ENCODE measurements at places on chromosomes 6 and 20.

GRCh38 chr6:106173124-106173879 is 87.2 kb downstream of the PRDM1 start:
- no peak for DNase-seq

DNA sequence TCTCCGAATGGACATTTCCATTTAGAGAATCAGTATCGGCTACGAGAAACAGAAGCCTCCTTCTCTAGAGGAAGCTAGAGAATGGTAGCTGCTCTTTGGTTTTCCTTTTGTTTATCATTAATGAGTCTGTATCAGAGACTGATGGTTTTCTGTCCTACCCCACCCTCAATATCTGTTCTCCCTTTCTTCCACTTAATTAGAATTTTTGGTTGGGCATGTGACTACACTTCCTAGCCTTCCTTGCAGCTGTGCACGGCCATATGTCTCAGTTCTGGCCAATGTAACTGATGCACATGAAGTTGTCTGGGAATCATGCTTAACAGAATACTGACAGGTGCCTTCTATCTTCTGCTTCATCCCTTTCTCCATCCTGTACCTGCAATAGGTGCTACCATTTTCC is 19.0 kb downstream of the RNF24 start:
- no peak for DNase-seq

GRCh38 chr6:73074175-73074574 is 151.1 kb downstream of the KHDC1L start:
- DNase-seq: no peak

GRCh38 chr20:41422953-41423352 is 56.3 kb upstream of the EMILIN3 start:
- no peak for DNase-seq

- DNase-seq: no peak
Measured at GRCh38 chr6:154345811-154346210, 10.8 kb downstream of the IPCEF1 start.

GRCh38 chr6:125252891-125253290 is 48.9 kb downstream of the HDDC2 start:
- DNase-seq: no peak

- no peak for DNase-seq
Measured at GRCh38 chr6:46059608-46060007, 43.9 kb upstream of the CLIC5 start.

DNA sequence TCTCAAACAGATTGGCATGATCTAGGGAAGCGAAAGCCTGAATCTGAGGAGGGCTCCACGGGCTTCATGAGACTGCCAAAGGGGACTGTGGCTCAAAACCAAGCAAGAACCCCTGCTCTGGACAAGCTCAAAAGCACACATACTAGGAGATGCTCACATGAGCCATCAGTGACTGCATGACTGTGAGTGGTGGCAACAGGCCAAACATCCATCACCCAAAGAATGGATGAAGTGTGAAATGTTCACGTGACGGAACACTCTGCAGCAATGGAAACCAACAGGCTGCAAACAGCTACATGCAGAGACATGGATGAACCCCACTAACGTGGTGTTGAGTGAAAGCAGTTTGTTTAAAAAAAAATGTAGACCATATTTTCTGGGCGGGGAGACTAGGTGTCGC is 136.3 kb downstream of the PREX1 start:
- DNase-seq: no peak

GRCh38 chr20:37801921-37802320 is 101.0 kb upstream of the VSTM2L start:
- no peak for DNase-seq

- no peak for DNase-seq
Measured at GRCh38 chr6:159540883-159541282, 152.2 kb downstream of the SOD2 start.

DNA sequence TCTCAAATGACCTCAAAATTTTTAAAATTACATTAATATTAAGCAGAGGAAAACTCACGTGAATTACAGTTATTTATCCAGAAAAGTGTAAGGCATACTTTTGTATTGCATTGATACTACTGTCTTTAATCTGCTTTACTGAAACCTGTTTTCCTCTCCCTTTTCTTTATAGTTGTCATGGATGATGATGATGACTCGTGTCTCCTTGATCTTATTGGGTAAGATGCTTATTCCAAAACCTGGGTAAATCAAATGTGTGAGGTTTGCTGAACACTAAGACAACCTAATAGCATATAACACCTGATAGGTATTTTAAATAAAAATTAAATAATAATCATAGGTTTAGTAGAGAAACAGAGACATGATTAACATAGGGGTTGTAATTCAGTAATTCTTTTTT is 40.0 kb downstream of the BICRAL start:
- no peak for DNase-seq

DNA sequence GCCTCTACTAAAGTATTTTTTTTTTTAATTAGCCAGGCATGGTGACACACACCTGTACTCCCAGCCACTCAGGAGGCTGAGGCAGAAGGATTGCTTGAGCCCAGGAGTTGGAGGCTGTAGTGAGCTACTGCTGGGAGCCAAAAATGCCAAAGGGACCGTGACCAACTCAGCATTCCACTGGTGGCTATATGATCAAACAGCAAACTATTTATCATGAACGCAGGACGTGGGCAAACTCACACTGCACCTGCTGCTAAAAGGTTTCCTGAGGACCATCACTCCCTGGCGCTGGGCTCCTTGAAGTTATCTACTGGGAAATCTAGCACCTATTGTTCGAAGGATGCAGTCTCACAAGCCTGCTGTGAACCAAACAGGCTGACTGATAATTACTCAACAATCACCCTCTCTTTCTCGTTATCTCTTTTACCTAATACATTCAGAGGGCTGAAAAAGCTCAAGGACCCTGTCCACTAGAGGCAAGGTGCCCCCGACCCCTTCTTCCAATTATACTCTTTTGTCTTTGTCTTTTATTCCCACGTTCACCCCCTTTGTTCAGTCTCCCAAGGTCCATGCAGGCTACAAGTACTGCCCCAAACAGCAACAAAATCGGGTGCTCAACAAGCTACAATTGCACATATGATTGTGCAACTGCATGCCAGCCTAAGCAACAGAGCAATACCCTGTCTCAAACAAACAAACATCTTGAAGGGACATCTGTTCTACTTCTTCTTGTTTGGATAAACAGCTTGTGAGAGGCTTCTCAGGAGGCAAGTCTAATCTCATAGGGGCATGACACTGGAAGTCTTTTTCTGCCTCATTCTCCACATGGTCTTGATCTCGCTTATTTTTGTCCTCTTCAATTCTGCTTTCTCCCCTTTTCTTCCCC is 47.7 kb upstream of the PLN start:
- no peak for DNase-seq

DNA sequence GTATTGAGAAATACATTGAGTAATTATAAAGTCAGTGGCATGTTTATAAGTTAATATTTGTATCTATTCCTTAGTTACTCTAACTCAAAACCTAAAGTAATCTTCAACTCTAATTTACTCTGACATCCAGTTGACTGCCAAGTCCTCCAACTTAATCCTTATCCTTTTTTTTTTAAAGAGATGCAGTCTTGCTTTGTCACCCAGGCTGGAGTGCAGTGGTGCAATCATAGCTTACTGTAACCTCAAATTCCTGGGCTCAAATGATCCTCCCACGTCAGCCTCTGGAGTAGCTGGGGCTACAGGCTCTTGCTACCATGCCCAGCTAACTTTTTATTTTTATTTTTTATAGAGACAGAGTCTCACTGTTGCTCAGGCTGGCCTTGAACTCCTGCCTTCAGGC is 24.4 kb downstream of the PTPN1 start:
- DNase-seq: no peak

GRCh38 chr6:166032366-166033200 is 135.1 kb downstream of the TBXT start:
- no peak for DNase-seq

- DNase-seq: no peak
Measured at GRCh38 chr6:45320349-45320748, 7.8 kb upstream of the RUNX2 start.

GRCh38 chr6:26155061-26155930 is 68.1 kb downstream of the HFE start:
- DNase-seq: no peak

DNA sequence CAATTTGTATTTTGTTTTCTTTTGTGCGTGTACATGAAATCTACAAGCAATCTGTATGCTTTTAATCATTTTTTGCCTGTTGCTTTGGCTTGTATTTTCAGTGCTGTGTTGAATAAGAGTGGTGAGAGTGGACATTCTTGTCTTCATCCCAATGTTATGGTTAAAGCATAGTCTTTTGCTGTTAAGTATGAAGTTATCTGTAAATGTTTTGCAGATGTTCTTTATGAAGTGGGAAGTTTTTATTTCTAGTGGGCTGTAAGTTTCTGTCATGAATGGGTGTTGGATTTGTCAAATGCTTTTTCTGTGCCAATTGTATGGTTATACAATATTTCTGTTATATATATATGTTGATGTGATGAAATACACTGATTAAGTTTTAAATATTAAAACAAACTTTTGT is 24.2 kb downstream of the ZKSCAN3 start:
- no peak for DNase-seq

All from stimulated activated CD8-positive, alpha-beta memory T cell treated with anti-CD3 and anti-CD28 coated beads, Interleukin-4, amount 100 ng/mL, for 24 hours (primary cell).